Smooth muscle cell of the coronary artery (primary cell): ENCODE measurements at places on chromosomes 12 and 14. TPM values are rescaled to one million over a fixed set of nuclear protein-coding genes. Genes with fewer than 3 reads are reported as not detected.

Gene PIANP
- under 0.01 and 0.38 TPM in 2 replicates for total RNA-seq

Gene ZBTB42
- 0.82 and 3.5 TPM in 2 replicates for total RNA-seq

Gene ACRBP
- 0.23 TPM in 1 of 2 replicates, not detected in the other for total RNA-seq

Gene SPX
- 0.23 TPM in 1 of 2 replicates, not detected in the other for total RNA-seq

Gene GPN3
- total RNA-seq, result 7.7 and 14.7 TPM in 2 replicates

Gene ANGEL1
- total RNA-seq, result 3.9 and 4.9 TPM in 2 replicates

Gene ASIC1
- 1.7 and 5.9 TPM in 2 replicates for total RNA-seq

Gene CLEC2B
- total RNA-seq, result 2.3 and 206 TPM in 2 replicates

Gene HPD
- 0.15 and 1.1 TPM in 2 replicates for total RNA-seq

Gene SYNE3
- 2.1 and 19.2 TPM in 2 replicates for total RNA-seq

Gene PYM1
- total RNA-seq, result 17.1 and 37.1 TPM in 2 replicates

Gene MYF6
- not detected in 2 replicates for total RNA-seq

Gene ERBB3
- total RNA-seq, result 0.53 and 0.70 TPM in 2 replicates

Gene PPHLN1
- total RNA-seq, result 70.4 and 84.1 TPM in 2 replicates

Gene CPNE6
- total RNA-seq, result not detected in 2 replicates

Gene CATSPERB
- 0.23 TPM in 1 of 2 replicates, not detected in the other for total RNA-seq

Gene SCNN1A
- 0.12 and 0.15 TPM in 2 replicates for total RNA-seq

Gene DNAH10
- under 0.01 and 0.12 TPM in 2 replicates for total RNA-seq

Gene RTN1
- total RNA-seq, result 0.08 and 0.35 TPM in 2 replicates

Gene MGP
- total RNA-seq, result 26.6 and 1,179 TPM in 2 replicates

Gene CYP46A1
- total RNA-seq, result 0.08 and 0.59 TPM in 2 replicates

Gene PRKD1
- total RNA-seq, result 7.7 and 13.7 TPM in 2 replicates

Gene BHLHE41
- 0.70 and 3.2 TPM in 2 replicates for total RNA-seq
